ENCODE measurements at places on chromosomes 6 and 20.

DNA sequence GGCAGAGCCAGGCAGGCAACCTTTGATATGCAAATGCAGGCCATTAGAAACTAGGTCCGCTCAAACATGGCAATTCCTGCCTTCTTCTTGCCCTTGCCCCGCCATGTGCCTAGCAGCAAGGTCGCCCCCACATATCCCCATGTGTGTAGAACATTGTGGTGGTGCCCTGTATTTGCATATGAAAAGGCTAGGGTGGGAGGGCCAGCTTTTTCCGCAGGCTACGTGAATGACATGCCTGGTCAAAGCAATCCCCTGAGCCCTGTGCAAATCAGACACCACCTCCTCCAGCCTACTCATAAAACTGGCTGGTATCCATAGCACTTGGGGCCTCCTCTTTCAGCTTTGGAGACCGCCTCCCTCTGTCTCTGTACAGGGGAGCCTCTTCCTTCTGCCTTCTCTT, 31.6 kb downstream of the GSTA2 start:
- DNase-seq, result no peak

- DNase-seq, result peak; percentile 55
Measured at GRCh38 chr20:11267131-11267761, 593.4 kb upstream of the JAG1 start.

GRCh38 chr6:11947063-11947462, 65.0 kb upstream of the HIVEP1 start:
- no peak for DNase-seq

DNA sequence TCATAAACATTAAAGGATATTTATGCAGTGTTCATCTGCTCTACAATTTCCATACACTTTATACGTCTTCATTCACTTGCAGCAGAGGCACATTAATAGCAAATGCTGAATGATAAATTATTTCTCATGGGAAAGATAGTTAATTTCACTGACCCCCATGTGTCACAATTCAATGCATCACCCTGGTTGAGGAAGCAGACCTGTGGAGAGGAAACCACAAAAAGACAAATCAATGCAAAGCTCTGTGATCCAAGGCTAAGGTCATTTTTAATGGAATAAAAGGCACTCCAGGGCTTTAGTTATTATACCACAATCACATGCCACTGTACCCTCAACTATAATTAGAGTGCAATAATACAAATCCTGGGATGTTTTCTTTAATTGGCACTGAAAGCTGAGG, 40.3 kb upstream of the TENT5A start:
- DNase-seq, result no peak

DNA sequence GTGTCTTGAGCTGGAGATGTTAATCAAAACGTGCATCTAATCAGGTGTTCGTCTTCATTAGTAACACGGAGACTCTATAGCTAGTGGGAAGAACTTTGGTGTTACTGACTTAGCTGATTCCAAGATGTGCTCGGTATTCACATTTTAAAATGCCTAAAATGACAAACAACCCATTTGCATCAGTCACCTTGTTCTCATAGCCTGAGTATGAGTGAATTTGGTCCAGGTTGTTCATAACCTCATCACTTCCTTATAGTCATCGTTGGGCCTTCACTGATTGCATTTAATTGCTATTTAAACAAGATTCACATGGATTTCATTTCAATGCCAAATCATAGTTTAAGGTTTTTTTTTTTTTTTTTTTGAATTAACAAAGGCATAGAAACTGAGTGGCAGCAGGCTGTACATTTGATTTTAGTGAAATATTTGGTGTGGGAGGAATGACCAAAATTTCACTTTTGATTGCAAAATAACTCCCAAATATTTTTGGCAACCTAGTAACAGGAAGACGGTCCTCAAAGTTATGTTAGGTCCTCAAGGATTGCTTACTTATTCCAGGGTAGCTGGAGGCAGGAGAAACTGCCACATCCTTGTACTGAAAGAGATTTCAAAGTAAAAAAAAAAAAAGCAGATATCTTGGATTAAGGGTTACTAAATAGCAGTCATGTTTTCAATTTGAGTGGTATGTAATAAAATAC, 104.7 kb downstream of the JARID2 start:
- DNase-seq, result no peak

All from pons (tissue), 1 donor.